SK-MEL-5 (cell line): ENCODE measurements at places on chromosomes 11 and 22. TPM values are rescaled to one million over a fixed set of nuclear protein-coding genes. Genes with fewer than 3 reads are reported as not detected.

GRCh38 chr11:14552089-14552488 lies 31.9 kb upstream of the PSMA1 start:
- DNase-seq: no peak

- no peak for DNase-seq
Observed at GRCh38 chr11:61757213-61757862, 4.9 kb downstream of the MYRF start.

DNA sequence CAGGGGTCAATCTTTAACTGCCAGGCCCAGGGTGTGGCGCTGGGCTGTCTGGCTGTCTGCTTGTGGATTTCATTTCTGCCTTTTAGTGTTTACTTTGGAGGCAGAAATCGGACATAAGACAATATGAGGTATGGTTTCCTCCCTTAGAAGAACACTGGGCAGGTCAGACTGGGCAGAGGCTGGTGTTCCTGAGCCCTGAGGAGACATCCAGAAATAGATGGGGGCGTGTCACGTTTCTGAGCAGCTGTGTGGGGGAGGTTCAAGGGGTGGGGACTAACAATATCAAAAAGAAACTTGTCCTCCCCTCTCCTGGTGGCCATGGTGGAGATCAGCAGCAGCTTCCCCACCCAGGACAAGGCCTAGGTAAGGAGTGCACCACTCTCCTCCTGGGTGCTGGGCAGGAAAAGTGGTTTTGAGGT lies at the start of gene ART1:
Gene ART1, plus strand, starts transcription at position 312 of the 419 bp plus-strand sequence. CDS start 14,086 bp downstream, outside the sequence.
- peak; percentile 40 for DNase-seq

DNA sequence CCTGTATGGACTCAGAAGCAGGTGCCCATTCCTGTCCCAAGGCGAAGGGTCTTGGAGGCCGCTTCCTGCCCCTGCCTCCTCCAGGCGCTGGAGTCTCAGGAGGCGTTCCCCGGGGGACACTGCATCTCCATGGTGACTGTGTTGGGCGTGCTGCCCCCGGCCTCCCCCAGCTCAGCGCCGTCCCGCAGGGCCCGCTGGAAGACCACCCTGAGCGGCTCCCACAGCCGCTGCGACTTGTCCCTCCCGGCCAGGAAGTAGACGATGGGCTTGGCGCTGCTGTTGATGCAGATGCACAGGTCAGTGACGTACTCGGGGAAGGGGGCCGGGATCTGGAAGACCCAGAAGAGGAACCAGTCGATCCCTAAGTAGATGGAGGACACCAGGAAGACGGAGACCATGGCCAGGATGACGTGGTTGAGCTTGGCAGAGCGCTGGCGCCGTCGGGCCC lies 7.8 kb downstream of the MRGPRF start:
- no peak for DNase-seq

Gene CREBZF
- 26.8 and 28.3 TPM in 2 replicates for total RNA-seq

Gene MS4A3
- not detected in 2 replicates for total RNA-seq

Gene BLID
- total RNA-seq: 0.26 TPM in 1 of 2 replicates, not detected in the other

Gene UBQLNL
- total RNA-seq: not detected in 2 replicates
